ENCODE measurements at places on chromosomes 7 and 10. TPM values are rescaled to one million over a fixed set of nuclear protein-coding genes. Genes with fewer than 3 reads are reported as not detected.
A peak's percentile ranks its signal among the peaks of the same experiment; 100 is the strongest.

DNA sequence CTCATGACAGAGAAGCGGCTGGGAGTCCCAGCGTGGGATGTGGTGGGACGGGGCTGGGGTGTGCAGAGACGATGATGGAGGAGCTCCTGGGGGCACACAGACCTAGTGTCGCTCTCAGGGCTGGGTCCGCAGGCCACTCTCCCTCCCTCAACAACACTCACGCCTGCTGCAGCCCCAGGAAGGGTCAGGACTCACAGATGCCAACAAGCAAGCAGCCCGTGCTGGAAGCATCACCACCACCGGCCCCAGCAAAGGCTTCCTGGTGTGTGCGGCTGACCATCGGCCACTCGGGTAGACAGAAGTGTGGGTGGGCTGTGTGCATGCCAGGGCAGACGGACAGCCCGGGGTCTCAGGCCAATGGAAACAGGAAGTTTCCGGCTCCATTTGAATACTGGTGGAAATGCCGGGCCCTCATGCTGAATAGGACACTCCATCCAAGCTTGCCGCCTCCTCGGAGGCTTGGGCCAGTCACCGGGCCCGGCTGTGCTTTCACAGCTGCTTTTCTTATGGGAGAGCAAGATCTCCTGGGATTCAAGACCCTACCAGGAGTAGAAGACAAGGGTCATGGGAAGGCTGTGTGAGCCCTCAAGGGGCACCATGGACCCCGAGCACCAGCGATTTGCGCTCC, 178.1 kb downstream of the ELFN1 start:
- no peak overlapping the region for H3K4me3 ChIP-seq
- no peaks in the 10 kb centered on the region for H3K27me3 ChIP-seq
- no peaks in the 10 kb centered on the region for H3K4me1 ChIP-seq

- H3K27me3 ChIP-seq = no peaks in the 10 kb centered on the region
- DNase-seq = no peak
- H3K4me1 ChIP-seq = no peaks in the 10 kb centered on the region
- H3K4me3 ChIP-seq = no peak overlapping the region
- H3K36me3 ChIP-seq = no peaks in the 10 kb centered on the region
- H3K27ac ChIP-seq = no peak overlapping the region
Observed at GRCh38 chr7:129578829-129579228, 32.7 kb upstream of the NRF1 start.

GRCh38 chr7:44073664-44074348, 8.4 kb upstream of the PGAM2 start:
- no peaks in the 10 kb centered on the region for H3K27me3 ChIP-seq
- peaks cover 62% of the 10 kb centered on the region for H3K36me3 ChIP-seq
- peaks cover 34% of the 10 kb centered on the region for H3K4me1 ChIP-seq
- peak; percentile 90 for DNase-seq
- no peak overlapping the region for H3K4me3 ChIP-seq

GRCh38 chr7:2566348-2566889, 7.6 kb downstream of the IQCE start:
- H3K4me3 ChIP-seq = no peak overlapping the region
- DNase-seq = no peak
- H3K36me3 ChIP-seq = no peaks in the 10 kb centered on the region
- no peaks in the 10 kb centered on the region for H3K27me3 ChIP-seq
- no peaks in the 10 kb centered on the region for H3K4me1 ChIP-seq

DNA sequence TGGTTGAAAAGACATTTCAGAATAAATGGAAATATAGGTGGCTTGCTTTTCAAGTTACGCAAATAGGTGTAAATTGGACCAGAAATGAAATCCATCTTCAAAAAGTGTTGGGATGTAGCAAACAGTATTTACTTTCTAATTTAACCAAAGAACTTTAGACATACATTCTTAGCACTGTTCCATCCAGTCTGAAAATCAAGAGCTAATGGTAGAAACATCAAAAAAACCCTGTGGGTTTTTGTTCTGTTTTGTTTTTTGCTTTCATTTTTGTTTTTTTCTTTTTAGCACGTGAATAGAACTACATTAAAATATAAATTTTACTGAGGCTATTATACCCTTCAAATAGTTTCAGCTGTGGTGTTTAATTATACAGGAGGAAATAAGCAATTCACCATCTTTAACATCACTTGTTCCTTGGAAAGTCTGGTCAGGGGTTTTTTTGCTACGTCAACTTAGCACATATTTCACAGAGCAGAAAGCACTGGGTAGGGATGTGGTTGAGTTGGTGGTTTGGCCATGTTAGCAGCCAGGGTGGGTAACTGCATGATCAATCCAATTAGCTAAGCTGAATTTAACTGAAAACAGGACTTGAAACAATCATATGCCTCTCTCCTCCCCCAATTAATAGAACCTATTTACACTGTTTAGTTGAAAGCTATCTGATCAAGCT, 275.4 kb upstream of the PFKP start:
- H3K36me3 ChIP-seq = no peaks in the 10 kb centered on the region
- no peak overlapping the region for H3K4me3 ChIP-seq
- H3K27me3 ChIP-seq = no peaks in the 10 kb centered on the region
- no peaks in the 10 kb centered on the region for H3K4me1 ChIP-seq
- no peak overlapping the region for H3K27ac ChIP-seq

GRCh38 chr7:23222439-23223030, 24.0 kb upstream of the GPNMB start:
- DNase-seq = no peak
- no peaks in the 10 kb centered on the region for H3K27me3 ChIP-seq
- no peaks in the 10 kb centered on the region for H3K36me3 ChIP-seq
- no peak overlapping the region for H3K27ac ChIP-seq

DNA sequence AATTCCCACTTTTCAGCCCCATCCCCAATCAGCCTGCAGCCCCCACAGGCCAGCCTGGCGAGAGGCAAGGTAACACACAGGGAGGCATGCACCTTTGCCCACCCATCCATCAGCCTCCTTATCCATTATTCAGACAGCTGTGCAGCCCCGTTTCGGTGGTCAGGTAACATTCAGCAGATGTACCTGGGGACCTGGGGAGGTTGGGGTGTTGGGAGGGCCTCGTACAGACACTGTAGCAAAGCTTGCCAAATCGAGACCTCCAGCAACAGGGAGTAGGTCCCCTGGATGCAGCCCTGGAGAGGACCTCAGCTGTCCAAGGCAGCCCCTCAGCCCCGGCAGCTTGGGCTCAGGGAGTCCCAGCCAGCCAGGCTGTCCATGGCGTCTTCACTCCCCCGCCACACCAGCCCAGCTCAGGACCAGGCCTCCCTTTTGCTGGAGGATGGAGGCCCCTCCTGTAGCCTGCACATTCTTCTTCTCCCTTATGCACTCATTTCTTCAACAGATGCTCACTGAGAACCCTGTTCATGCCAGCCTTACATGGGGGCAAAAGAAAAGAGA, 8.5 kb upstream of the DRGX start:
- no peaks in the 10 kb centered on the region for H3K36me3 ChIP-seq
- H3K27me3 ChIP-seq = no peaks in the 10 kb centered on the region
- no peak overlapping the region for H3K4me3 ChIP-seq
- no peak overlapping the region for H3K27ac ChIP-seq

GRCh38 chr7:38186593-38187314, 8.7 kb downstream of the STARD3NL start:
- no peaks in the 10 kb centered on the region for H3K4me1 ChIP-seq
- no peak for DNase-seq
- H3K27ac ChIP-seq = no peak overlapping the region
- H3K36me3 ChIP-seq = no peaks in the 10 kb centered on the region

GRCh38 chr10:63256009-63256773, 123.1 kb downstream of the NRBF2 start:
- H3K4me1 ChIP-seq = peaks cover 41% of the 10 kb centered on the region
- H3K27ac ChIP-seq = no peak overlapping the region
- no peaks in the 10 kb centered on the region for H3K36me3 ChIP-seq
- H3K27me3 ChIP-seq = no peaks in the 10 kb centered on the region

GRCh38 chr7:77903597-77903996, 105.0 kb downstream of the PHTF2 start:
- H3K4me1 ChIP-seq = no peaks in the 10 kb centered on the region
- no peaks in the 10 kb centered on the region for H3K36me3 ChIP-seq
- no peak for DNase-seq
- no peak overlapping the region for H3K27ac ChIP-seq
- H3K27me3 ChIP-seq = no peaks in the 10 kb centered on the region
- H3K4me3 ChIP-seq = no peak overlapping the region

DNA sequence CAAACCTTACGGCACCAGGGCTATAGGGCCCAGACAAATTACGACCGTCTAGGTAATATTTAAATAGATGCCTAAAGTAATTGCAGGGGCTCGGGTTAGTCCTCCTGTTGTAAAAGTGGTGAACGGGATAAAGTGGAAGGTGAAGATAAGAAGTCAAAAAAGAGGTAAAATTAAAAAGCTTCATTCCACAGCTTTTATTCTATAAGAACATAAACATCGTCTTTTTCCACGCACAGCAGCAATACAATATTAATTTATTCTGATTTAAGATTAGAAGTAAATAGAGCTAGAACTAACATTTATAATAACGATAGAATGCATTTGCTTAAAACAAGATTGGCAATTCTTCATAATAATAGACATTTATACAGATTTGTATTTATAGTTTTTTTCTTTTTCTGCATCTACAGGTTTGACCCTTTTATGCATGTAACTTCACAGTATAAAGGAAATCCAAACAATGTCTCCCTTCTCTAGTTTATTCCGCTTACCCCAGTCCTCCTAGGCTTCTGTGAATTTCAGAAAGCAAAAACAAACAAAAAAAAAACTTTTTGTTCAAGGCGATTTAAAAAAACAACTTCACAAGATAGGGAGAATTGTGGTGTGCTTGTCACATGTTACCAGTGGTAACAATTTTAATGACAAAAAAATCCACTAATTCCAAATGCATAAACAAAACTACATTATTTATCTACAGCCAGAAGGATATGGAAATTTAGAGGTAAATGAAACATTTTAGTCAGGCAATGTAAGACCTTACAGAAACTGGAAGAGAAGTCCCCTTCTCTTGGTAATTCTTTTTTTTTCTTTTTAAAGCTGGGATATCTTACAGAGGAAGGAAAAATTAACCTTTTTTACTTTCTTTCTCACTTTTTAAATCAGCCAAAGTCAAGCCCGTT, 3.4 kb downstream of the HOXA10 start:
- peaks cover 4% of the 10 kb centered on the region for H3K4me1 ChIP-seq
- DNase-seq = no peak
- H3K27ac ChIP-seq = peak overlapping the region; percentile 89
- H3K4me3 ChIP-seq = no peak overlapping the region

GRCh38 chr7:120986650-120987049, 1.9 kb upstream of the CPED1 start:
- no peaks in the 10 kb centered on the region for H3K4me1 ChIP-seq
- DNase-seq = no peak
- no peak overlapping the region for H3K27ac ChIP-seq
- H3K4me3 ChIP-seq = no peak overlapping the region
- no peaks in the 10 kb centered on the region for H3K27me3 ChIP-seq

- H3K27me3 ChIP-seq = no peaks in the 10 kb centered on the region
- H3K36me3 ChIP-seq = no peaks in the 10 kb centered on the region
- H3K4me3 ChIP-seq = no peak overlapping the region
- no peaks in the 10 kb centered on the region for H3K4me1 ChIP-seq
- no peak overlapping the region for H3K27ac ChIP-seq
- DNase-seq = no peak
Observed at GRCh38 chr7:3558400-3558799, 257.3 kb downstream of the SDK1 start.

GRCh38 chr10:61342858-61343572, 110.2 kb downstream of the TMEM26 start:
- no peaks in the 10 kb centered on the region for H3K36me3 ChIP-seq
- no peak overlapping the region for H3K27ac ChIP-seq
- H3K4me3 ChIP-seq = no peak overlapping the region
- DNase-seq = no peak
- no peaks in the 10 kb centered on the region for H3K27me3 ChIP-seq

DNA sequence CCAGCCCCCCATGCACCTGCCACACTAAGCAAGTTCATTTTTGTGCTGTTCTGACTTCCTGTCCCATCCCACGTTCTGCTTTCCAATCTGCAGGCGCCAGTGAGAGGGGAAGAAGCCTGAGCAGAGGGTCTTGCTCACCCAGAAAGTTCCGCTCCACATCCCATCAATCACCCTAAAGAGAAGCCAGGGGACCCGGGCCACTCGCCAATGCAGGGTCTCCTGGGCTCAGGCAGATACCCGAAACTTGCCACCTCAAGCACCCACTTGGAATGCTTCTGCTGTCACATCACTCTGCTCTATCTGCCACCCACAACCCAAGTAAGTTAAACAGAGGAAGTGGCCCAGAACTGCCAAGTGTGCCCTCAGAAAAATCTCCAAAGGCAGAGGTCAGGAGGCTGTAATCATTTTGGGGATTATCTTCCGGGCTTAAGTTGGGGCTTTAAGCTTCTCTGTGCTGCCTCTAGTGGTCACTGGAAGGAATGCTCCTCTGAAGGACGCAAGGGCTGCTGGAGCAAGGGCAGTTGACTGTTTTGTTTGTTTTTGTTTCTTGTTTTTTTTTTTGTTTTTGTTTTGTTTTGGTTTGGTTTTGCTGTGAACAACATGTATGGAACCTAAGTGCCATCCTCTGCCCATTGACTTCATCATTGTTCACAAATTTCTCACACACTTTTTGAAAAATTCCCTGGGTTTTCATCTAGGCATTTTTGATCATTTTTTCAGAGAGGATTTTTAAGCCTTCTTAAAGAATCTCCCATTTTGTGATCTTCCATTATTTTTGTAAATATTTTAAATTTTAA, 25.5 kb downstream of the PRR15 start:
- H3K4me1 ChIP-seq = no peaks in the 10 kb centered on the region
- peak overlapping the region; percentile 46 for H3K27ac ChIP-seq
- DNase-seq = peak; percentile 77
- no peaks in the 10 kb centered on the region for H3K36me3 ChIP-seq

GRCh38 chr7:41315764-41316163, 387.1 kb downstream of the INHBA start:
- DNase-seq = no peak
- H3K36me3 ChIP-seq = no peaks in the 10 kb centered on the region
- H3K27me3 ChIP-seq = no peaks in the 10 kb centered on the region
- no peaks in the 10 kb centered on the region for H3K4me1 ChIP-seq

DNA sequence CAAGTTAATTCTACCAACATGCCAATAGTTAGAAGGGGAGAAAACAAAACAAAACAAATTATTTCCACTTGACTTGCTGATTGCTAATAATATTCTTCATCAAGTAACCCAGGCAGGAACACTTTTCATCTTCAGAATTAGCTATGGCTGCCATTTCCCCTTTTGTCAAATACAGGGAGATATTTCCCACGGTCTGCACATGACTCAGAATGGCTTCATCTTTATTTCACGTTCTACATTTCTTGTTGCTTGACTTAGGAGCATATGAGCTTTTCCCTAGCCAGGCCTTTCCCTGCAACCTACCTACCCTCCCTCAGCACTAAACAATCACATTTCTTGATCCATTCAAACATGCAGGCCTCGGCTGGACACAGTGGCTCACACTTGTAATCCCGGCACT, 6.5 kb downstream of the CPVL start:
- no peak overlapping the region for H3K4me3 ChIP-seq
- H3K4me1 ChIP-seq = peaks cover 15% of the 10 kb centered on the region

The EMX2 gene
- total RNA-seq = not detected

The FAM131B gene
- total RNA-seq = not detected

The COBL gene
- 104 TPM for total RNA-seq

The FAM185A gene
- total RNA-seq = 28.9 TPM

The HTR7 gene
- total RNA-seq = 0.76 TPM

The SFTPA2 gene
- not detected for total RNA-seq

The CALML5 gene
- total RNA-seq = not detected

The PRF1 gene
- total RNA-seq = 12.4 TPM

The CPVL gene
- total RNA-seq = 9.8 TPM

Data from Peyer's patch (tissue), 4 donors.